ENCODE measurements at places on chromosomes 3 and 15.

- no peak for DNase-seq
Measured at GRCh38 chr3:55085231-55085630, 157.4 kb upstream of the LRTM1 start.

- no peak for DNase-seq
Measured at GRCh38 chr3:124657138-124657537, 73.1 kb upstream of the UMPS start.

DNA sequence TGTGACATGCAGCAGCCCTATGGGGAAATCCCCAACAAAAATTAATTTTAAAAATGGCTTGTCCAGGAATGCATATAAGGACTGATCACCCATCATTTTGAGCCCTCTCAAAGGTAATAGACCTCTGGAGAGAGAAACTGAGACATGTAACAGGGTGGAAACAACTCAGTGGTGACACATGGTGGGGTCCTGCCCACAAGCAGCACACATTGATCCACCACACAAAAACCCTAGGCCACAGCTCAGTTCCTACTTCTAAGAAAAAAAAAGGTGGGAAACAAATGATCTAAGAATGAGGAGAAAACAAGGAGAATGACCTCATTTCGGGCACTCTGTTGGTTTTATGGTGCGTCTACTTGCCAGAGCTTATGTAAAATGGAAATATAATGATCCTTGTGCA lies 1.9 kb upstream of the SLC41A3 start:
- no peak for DNase-seq

GRCh38 chr15:78621810-78622402 lies 1.1 kb upstream of the CHRNA3 start:
- DNase-seq = no peak

DNA sequence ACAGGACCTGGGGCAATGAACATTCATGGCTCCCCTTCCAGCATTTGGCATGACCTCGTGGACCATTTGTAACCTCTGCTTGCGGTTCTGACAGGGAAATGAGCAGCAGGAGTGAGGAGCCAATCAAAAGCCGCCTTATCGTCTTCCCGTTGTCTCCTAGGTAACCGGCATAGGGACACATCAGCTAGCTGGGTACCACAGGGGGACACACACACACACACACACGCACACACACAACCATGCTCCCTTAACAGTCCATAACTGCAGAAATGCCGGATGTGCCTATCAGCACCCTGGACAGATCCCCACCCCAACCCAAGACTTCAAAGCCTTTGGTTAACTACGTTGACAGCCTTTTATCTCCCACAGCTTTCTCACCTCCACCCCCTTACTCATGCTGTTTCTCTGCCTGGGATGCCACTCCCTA lies 53.4 kb upstream of the CCDC174 start:
- DNase-seq = peak; percentile 5

DNA sequence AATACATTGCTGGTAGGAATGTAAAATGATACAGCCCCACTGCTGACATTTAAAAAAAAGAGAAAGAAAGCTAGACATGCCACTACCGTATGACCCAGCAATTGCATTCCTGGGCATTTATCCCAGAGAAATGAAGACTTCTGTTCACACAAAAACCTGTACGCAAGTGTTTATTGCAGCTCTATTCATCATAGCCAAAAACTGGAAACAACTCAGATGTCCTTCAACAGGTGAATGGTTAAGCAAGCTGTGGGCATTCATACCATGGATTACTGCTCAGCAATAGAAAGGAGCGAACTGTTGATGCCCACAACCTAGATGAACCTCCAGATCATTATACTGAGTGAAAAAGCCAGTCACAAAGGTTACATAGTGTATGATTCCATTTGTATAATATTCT lies 132.5 kb downstream of the MAP2K5 start:
- DNase-seq = no peak

- no peak for DNase-seq
Measured at GRCh38 chr3:57729334-57730045, 26.6 kb upstream of the SLMAP start.

- no peak for DNase-seq
Measured at GRCh38 chr15:87547470-87548181, 708.9 kb downstream of the NTRK3 start.

DNA sequence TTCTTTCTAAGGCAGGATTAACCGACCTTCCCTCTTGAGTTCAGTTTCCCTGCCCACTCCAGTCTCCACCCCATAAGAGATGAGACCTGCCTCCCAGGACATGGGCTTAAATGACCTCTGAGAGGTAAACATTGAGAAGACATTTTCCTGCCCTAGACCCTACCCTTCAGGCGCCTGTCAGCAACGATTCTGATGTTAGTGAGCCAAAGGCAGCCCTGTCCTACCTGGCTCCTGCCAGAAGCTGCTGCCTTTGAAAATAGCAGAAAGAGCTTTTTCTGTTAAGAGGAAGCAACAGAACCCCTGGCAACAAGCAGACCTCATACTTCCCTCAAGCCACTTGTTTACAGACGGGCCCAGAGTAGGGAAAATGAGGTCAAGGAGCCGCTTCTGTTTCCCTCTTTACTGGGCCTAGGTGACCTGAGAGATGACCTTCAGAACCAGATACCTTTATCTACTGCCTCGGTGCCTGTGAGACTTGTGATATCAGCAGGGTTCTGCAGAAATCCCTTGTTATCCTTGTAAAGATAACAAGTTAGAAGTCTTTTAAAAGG lies 52.0 kb downstream of the CD200R1L start:
- no peak for DNase-seq

GRCh38 chr3:177419904-177420601 lies 222.8 kb upstream of the TBL1XR1 start:
- DNase-seq = no peak

DNA sequence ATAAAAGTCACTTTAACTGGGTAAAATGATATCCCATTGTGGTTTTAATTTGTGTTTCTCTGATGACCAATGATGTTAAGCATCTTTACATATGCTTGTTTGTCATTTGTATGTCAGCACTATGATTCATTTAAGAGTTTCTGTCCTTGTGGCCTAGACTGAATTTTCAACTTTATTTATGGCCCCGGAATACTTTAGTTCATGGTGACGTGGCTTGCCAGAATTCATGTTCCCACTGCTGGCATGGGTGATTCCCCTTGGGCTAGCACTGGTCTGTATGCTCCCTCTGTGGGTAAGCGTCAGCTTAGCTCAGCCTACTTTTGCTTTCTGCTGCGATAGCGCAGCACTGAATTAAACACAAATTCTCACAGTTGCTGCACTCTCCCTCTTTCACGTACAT lies 436.3 kb upstream of the SGO1 start:
- DNase-seq = no peak

DNA sequence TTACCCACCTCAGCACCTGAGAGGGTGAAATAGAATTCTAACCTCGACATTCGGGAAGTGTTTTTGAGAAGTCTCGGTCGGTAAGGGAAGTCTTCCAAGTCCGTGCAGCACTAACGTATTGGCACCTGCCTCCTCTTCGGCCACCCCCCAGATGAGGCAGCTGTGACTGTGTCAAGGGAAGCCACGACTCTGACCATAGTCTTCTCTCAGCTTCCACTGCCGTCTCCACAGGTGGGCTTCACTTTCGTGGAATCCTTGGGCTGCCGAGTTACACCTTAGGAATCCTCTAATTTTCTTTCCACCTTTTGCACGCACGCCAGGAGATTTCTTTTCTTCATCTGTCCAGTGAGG lies 775 bp downstream of the CCNDBP1 start:
- DNase-seq = no peak

DNA sequence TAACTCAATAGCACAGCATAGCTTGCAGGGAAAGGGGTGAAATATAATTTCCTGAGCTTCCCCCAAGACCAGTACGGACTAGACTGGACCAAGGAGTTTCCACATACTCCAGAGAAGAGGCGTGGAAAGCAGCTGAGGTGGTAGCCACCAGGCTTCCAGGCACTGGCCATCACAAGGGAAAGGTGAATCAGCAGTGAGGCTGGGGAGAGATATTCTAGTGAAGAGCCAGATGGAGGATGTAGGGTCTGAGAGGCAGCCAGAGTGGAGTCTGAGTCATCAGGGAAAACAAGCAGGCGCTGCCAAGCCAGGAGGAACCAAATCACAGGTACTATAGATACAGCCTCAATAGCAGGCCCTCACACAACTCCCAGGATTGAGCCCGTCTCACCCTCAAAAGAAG lies 9.6 kb upstream of the RASA2 start:
- no peak for DNase-seq

DNA sequence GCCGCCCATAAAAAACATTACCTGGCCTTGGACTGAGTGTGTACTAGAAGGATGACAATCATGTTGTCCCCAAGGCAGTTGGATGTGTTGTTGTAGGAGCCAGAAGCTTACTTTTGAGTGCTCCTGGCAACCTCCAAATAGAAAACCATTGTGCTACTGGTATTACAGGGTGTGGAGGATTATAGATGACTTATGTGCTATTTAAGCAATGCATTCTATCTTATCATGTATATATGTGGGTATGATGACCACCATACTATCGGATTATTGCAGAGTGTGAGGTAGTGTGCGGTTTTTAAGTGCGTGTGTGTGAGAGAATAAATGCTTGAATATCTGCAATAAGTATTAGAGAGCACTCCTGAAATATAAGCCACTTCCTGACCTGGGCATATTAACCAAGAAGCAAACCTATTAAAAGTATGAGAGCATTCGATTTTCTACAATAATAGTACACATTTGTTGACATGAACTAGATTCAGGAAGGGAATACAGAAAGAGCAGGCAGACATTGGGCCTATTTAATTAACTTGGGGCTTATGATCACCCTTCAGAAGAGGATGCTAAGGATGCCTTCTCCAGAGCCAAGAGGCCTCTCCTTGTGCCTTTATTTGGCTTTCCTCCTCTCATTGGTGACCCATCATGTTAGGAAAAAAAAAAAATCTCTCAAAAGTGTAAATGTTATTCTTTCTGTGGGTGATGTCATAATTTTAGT lies 11.7 kb upstream of the MBNL1 start:
- no peak for DNase-seq
